ENCODE measurements at places on chromosomes 16 and 17. TPM values are rescaled to one million over a fixed set of nuclear protein-coding genes. Genes with fewer than 3 reads are reported as not detected.

DNA sequence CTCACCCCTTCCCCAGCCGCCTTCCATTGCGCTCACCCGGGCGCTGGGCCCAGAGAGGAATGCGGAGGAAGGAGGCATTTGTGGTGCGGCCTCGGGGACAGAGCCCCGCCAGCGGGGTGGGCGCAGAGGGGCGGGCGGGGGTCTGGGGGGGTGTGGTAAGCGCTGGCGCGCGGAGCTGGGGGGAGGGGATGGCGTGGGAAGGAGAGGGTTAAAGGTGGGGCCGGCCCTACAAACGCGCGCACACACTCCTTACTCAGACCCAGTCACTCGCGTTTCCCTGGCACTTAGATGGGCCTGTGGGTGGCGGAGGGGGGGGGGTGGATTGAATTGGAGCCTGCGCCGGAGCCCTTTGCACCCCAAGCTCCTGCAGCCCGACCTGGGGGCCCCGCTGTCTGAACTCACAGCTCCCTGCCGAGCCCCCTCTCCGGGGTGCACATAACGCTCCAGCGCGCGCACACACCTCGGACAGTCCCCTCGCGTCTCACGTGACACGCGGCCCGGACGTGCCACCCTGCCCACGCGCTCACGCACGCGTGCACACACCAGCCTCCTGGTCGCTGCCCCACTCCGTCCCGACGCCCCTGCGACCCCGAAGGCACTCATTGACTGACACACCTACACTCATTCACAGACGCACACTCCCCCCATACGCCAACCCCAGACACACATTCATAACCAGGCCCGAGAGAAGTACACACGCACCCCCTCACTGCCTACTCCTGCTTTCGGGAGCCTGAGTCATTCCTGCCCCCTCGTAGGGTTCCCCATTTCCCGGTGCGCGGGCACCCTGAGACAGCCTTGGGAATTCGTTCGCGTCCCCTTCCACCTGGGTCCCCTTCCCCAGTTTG, 844 bp downstream of the TBKBP1 start:
- peak; percentile 52 for DNase-seq

The PRAC1 gene
- polyA plus RNA-seq: not detected

DNA sequence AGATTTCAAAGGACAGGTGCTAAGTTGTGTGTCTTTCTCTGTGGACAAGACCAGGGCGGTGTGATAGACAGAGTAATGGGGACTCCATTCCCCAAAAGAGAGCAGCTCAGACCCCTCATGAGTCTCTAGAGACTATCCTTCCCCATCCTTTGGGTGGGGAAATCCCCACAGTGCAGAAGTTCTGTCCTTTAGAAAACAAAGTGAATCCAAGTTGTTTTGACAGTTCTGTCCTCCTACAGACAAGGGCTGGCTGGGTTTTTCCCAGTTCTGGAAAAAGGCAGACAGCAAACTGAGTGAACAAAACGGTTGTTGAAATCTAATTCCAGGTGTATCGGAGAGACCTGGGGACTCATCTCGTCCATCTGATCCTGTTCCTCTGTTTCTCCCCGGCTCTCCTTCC, 11.0 kb upstream of the HAS3 start:
- DNase-seq: no peak

GRCh38 chr16:69917739-69918138, 33.4 kb upstream of the CLEC18A start:
- DNase-seq: peak; percentile 35

The ACSM2A gene
- not detected for polyA plus RNA-seq

GRCh38 chr16:23296994-23297393, 5.1 kb upstream of the SCNN1B start:
- no peak for DNase-seq
